ENCODE measurements at places on chromosomes 11 and 22.
A peak's percentile ranks its signal among the peaks of the same experiment; 100 is the strongest.

DNA sequence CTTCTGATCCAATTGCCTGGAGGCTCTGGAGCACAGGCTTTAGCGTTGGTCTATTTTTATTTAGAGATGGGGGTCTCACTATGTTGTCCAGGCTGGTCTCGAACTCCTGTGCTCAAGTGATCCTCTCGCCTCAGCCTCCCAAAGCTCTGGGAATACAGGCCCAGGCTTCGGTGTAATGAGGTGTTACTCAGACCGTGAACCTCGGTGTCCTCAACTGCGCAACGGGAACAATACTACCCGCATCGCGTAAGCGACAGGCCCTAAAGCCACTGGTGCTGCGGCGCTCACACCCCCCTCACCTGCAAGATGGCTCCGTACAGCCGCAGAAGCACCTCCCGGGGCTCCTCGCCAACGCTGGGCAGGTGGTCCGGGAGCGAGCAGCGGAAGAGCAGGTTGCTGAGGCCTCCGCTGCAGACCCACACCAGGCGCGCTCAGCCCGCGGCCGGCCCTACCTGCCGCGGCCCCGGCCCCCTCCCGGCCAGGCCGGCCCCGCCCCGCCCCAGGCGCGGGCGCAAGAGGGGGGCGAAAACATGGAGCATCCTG lies 628 bp downstream of the CHKB start:
- DNase-seq: peak; percentile 15

- DNase-seq: no peak
Measured at GRCh38 chr11:26519469-26519868, 52.6 kb downstream of the MUC15 start.

DNA sequence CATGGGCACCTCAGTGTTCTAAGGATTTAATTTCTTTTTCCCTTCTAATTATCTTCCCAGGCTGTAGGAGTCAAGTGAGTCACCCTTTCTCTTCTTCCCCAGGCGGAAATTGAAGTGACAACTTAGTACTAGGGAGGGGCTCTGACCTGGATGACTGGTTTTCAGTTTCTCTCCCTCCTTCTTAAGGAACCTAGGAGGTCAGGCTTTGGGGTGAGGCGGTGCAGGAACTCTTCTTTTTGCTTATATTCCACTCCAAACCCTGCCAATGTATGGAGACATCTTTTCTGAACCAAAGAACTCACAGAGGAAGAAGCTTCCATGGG lies 12.6 kb downstream of the ZDHHC5 start:
- DNase-seq: no peak

DNA sequence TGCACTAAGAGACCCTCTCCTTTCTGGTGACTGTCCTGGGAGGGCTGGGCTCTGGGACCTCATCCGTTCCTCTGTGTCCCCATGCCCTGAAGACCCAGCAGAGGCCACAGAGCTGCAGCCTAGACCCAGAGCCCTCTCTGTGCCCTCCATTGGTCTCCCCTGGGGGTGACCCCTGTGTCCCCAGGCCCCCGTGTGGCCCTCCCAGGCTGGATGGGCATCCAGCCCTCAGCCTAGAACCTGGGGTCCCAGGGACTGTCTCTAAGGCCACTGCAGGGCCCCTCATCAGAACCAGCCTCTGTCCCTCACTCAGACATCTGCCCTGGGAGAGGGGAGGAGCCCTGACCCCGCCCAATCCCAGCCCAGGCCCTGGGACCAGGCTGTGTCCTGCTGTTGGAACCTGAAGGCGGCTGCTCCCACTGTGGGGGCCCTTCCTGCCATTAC lies 5.7 kb downstream of the IGLL1 start:
- DNase-seq: no peak

DNA sequence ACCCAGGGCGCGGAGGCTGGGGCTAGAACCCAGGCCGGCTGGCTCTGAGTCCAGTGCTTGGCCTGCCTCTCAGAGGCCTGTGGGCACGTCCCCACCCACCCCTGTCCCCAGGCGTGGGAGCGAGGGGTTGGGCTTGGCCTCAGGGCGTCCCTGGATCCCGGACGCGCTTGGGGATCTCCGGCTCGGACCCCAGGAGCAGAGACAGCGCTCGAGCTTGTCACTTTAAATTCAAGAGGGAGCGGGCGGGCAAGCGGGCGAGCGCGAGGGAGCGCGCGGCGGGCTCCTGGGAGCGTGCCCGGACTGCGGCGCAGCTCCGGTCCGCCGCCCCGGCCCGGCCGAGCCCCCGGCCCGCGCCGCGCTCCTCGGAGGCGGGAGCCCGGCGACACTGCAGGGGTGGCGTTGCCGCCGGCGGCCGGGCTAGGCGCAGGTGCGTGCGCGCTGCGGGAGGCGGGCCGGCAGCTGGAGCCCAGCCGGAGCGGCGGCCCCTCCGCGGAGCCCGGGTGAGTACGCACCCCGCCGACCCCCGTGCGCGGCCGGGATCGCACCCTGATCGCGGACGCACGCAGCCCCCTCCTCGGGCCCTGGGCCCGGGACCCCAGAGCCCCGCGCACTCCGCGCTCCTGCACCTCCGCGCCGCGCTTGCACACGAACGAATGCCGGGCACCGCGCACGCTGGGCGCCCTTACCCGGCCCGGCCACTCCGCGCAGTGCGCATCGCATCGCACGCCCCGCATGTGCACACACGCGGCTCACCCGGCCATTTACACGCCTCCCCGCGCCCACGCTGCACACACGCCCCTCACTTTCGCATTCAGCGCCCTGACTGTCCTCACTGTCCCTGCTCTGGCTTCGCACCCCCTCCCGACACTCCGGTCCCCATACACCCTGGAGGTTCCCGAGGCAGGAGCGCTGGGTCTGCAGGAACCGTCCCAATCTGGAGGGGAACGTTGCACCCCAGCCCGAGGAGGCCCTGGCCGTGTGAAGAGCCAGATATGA lies at the start of gene SYT12:
Gene SYT12, plus strand, starts transcription at position 174 of the 996 bp plus-strand sequence. CDS start 7,011 bp downstream, outside the sequence.
- DNase-seq: no peak

Data from T-cell (primary cell).